GM23248 (cell line): ENCODE measurements at places on chromosomes 1 and 21.
A peak's percentile ranks its signal among the peaks of the same experiment; 100 is the strongest.

DNA sequence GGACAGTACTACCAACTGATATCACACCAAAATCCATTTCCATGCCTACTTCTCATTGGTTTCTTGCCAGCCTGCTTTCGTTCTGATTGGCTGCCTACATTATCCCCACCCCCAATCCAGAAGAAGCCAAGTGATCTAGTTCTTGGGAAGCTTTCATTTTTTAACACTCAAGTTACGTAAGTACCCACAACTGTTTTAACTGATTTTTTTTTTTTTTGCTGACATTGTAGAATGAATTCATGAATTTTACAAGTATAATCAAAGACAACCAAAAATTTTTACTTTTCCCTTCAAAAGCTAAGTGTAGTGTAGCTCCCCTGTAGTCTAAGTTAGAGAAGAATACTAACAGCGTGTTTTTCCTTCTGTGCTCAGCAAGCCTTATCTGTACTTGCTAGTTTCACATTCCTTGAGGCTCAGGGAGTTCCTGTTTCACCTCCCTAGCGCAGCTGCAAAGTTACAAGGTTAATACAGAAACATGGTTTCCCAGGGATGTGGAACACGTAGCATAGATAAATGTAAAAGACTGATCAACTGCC is at the start of gene SLC9C2:
Gene SLC9C2 (minus strand): TSS at position 17 of the 536 bp plus-strand sequence. CDS start 1,296 bp downstream, outside the sequence.
- no peak for DNase-seq

GRCh38 chr21:32186804-32187203 is 92.0 kb downstream of the MIS18A start:
- no peak for DNase-seq

GRCh38 chr1:157234705-157235273 is 96.6 kb upstream of the ETV3 start:
- no peak for DNase-seq

DNA sequence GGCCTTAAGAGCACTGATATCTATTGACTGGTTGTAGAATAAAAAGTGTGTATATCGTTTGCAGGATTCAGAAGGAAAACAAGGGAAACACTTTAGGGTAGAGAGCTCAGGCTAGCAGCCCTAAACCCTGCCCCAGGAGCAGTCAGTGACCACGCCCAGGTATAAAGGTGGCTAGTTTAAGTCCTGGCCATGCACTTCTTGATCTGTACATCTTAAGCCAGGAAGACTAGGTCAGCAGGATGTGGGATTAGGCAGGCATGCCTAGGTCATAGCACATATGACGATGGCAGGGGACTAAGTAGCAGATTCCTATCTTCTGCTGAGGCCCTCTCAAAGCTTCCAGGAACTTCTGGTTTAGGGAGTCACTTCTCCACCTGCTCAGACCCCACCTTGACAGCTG is 158.0 kb upstream of the CD34 start:
- DNase-seq: no peak

DNA sequence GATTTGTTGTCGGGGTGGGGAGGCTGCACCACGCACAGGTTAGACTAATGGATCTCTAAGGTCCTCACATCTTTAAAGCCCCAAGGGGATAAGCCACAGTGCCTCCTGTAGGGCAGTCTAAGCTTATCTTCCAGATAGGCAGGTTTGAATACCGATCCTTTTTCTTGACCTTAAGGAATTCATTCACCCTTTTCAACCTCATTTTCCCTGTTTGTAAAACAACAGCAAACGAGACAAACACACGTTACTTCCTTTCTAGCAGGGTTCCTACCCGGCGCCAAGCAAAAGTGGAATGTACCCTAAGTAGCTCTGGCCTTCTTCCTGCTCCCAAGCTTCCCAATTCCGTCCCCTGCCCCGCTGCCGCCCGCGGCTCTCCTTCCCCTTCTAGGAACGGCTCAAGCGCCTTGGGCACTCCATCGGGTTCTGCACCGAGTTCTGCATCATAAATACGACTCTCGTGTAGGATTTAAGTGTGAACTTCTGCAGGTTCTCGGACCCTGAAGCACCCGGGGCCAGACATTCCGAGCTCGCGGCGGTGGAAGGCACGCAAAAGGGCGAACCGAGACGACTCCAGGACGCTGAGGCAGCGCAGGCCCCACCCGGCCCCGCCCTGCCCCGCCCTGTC is 548 bp upstream of the CDC20 start:
- peak; percentile 58 for DNase-seq

DNA sequence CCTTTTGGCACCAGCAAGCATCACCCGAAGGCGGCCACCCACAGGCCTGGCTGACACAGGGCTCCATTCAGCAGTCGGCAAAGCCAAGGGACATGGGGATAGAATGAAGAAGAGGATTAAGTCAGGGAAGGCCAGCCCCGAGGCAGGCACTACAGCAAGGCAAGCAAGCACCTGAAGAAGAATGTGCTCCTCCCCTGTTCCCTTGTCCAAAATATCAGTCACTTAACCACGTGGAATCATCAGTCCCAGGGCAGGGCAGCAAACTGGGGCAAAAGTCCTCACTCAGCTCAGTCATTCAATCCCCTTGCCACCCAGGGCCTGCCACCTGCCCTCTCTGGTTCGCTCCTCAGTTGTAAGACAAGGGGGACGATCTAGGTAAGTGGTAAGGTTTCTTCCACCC is 9.3 kb downstream of the KANK4 start:
- DNase-seq: no peak
